Left colon (tissue), 2 donors: ENCODE measurements at places on chromosomes 16 and 17. TPM values are rescaled to one million over a fixed set of nuclear protein-coding genes. Genes with fewer than 3 reads are reported as not detected.
A peak's percentile ranks its signal among the peaks of the same experiment; 100 is the strongest.

Gene TMEM235
- not detected for total RNA-seq

Gene PHOSPHO1
- total RNA-seq: not detected

Gene RSKR
- 13.5 TPM for total RNA-seq

Gene RHBDL1
- 5.3 TPM for total RNA-seq

Gene IRF8
- 48.7 TPM for total RNA-seq

Gene FBXO47
- not detected for total RNA-seq

Gene YWHAE
- 446 TPM for total RNA-seq

Gene TBX4
- total RNA-seq: not detected

Gene C17orf113
- 1.8 TPM for total RNA-seq

Gene CD300A
- 1.8 TPM for total RNA-seq

Gene GPRC5C
- total RNA-seq: 161 TPM

- DNase-seq: no peak
These were observed 218.0 kb upstream of the TNRC6C start for GRCh38 chr17:77740481-77740880.

DNA sequence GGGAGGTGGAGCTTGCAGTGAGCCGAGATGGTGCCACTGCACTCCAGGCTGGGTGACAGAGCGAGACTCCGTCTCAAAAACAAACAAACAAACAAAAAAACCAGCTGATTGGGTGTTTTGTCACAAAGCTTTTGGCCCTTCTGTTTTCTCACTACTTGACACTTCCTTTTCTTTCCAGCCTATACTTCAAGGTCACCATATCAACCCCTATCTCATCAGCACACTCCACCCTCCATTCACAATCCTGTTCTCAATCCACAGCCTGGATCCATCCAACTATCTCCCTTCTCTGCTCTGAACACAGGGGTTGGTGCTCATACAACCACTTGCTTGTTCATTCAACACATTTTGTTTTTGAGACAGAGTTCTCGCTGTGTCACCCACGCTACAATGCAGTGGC is 6.6 kb upstream of the MED11 start:
- DNase-seq: no peak

DNA sequence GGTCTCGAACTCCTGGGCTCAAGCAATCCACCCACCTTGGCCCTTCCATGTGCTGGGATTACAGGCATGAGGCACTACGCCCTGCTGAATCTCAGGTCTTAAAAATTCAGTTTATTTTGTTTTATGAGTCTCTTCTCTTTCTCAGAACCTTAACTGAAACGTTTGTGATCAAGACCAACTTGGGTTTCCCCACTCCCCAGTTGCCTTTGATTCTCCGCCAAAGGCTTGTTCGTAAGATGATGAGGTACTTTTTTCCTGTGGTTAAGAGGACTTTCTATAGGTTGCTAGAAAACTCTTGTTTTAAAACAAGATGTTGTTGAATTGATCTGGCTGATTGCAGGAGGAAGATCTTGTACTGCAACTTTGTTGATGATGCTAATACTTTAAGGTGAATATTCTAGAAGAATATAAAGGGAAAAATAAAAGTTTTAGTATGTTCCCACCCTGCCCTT is 11.7 kb downstream of the ABCC1 start:
- no peak for DNase-seq

- no peak for DNase-seq
These were observed 255.3 kb downstream of the CPPED1 start for GRCh38 chr16:12548270-12548983.

- no peak for DNase-seq
These were observed 57.0 kb downstream of the TOX3 start for GRCh38 chr16:52489894-52490293.

DNA sequence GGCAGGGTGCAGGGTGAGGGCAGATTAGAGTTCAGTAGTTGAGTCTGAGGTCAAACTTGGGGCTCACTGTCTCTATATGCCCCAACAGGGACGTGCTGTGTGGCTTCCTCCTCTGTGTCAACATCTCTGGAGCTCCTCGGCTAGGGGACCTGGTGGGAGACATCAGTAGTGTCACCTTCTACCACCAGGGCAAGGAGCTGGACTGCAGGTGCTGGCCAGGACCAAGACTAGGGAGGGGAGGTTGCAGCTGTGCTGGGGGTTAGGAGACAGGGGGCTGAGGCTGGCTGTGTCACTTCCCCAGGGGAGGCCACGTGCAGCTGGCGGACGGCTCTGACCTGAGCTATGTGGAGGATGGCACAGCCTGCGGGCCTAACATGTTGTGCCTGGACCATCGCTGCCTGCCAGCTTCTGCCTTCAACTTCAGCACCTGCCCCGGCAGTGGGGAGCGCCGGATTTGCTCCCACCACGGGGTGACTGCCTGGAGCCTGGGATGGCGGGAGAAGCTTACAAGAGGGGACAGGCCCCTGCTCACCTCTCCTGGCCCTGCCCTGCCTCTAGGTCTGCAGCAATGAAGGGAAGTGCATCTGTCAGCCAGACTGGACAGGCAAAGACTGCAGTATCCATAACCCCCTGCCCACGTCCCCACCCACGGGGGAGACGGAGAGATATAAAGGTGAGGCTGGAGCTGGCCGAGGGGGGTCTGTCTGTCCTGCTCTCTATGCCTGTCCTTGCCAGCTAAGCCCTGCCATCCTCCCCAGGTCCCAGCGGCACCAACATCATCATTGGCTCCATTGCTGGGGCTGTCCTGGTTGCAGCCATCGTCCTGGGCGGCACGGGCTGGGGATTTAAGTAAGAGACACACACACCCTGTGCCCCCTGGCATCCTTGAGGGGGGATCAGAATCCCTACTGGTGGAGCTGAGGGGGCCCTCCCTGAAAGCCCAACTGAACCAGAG is 18.9 kb downstream of the ADAM11 start:
- no peak for DNase-seq

DNA sequence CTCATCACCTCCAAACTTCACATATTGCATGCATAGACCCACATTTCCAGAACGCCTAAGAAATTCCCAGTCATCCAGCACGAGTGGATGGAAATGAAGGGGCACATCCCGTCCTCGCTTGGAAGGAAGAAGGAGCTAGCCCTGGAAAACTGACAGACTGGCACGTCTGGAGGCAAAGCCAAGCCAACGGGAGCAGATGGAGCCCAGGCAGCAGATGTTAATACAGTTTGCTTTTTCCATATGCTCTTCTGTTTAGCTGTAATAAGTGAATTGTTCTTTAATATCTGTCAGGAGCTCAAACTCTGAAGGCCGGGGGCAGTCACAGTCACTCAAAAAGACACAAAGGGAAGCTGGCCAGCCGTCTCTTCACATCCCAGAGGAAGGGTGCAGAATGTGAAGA is 187.7 kb downstream of the XYLT1 start:
- no peak for DNase-seq

DNA sequence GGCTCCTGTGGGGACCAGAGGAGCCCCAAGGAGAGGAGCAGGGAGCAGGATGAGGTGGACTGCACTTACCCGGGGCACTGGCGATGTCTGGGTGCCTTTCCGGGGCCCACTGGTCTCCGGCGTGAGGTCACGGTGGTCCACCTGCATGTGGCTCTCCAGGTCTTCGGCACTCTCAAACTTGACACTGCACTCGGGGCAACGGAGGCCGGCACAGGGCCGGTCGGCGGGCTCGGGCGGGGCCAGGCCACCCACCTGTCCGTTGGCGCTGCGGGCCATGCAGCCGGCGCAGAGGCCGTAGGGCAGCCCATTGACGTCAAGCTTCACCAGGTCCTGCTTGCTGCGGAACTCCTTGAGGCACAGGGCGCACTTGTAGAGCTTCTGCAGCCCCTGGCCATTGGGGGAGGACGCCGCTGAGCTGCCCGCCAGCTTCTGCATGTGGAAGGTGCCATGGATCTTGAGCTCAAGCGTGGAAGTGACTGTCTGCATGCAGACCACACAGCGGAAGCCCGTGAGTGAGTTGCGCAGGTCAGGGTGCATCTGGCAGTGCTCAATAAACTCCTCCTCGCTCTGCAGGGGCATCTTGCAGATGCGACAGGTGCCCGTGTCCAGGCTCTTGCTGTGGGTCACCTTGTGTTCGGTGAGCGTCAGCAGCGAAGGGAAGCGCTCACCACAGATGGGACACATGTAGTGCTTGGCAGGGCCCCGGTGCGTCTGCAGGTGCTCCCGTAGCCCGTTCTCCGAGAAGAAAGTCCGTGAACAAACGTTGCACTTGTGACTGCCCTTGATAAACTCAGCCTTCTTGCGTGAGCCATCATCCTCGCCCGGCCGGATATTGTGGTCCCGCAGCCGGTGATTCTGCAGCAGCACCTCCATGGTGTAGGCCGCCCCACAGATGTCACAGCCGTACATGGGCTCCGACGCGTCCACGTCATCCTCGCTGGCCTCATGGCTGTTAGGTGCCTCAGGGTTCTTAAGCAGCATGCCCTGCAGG is 220.0 kb downstream of the ZNF423 start:
- no peak for DNase-seq

DNA sequence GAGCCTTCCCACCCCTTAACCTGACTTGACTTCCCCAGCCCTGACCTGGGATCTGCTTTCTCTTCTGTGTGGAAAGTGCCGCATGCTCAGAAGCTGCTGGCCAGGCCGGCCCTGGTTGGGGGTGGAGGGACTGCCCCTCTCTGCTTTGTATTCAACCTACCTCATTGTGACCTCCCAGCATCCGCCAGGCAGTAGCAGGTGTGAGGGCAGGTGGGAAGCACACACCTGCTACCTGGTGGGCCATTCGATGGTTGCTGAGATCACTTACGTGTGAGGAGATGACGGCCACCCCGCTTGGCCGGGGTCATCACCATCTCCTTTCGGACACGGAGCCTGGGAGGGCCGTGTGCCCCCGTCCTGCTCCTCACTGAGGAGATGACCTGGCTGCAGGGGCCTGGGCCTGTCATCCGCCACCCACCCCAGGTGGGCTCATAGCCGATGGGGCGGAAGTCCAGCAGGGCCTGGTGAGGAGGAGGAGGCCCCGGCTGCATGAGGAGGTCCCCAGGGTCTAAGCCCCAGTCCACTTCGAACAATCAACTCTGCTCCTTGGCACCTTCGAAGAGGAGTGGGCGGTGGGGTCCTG is 7.1 kb downstream of the CPNE7 start:
- no peak for DNase-seq

- peak; percentile 26 for DNase-seq
These were observed 6.9 kb downstream of the RARA start for GRCh38 chr17:40315678-40316570.

DNA sequence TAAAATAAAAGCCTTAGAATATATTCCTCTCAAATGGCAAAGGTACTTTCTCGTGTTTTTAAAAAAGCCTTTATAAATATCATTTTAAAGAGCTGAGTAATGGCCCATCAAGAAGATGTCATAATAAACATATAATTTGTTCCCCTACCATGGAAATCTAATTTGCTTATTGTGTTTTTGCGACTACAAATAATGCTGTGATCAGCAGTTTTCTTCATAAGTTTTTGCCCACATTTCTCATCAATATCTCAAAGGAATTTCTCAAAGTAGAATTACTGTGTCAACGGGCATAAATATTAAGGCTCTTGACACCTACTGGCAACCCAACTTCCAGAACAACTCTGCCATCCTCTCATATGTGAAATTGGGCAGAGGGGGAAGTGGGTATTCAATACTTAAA is 17.5 kb downstream of the ZNF18 start:
- DNase-seq: no peak

DNA sequence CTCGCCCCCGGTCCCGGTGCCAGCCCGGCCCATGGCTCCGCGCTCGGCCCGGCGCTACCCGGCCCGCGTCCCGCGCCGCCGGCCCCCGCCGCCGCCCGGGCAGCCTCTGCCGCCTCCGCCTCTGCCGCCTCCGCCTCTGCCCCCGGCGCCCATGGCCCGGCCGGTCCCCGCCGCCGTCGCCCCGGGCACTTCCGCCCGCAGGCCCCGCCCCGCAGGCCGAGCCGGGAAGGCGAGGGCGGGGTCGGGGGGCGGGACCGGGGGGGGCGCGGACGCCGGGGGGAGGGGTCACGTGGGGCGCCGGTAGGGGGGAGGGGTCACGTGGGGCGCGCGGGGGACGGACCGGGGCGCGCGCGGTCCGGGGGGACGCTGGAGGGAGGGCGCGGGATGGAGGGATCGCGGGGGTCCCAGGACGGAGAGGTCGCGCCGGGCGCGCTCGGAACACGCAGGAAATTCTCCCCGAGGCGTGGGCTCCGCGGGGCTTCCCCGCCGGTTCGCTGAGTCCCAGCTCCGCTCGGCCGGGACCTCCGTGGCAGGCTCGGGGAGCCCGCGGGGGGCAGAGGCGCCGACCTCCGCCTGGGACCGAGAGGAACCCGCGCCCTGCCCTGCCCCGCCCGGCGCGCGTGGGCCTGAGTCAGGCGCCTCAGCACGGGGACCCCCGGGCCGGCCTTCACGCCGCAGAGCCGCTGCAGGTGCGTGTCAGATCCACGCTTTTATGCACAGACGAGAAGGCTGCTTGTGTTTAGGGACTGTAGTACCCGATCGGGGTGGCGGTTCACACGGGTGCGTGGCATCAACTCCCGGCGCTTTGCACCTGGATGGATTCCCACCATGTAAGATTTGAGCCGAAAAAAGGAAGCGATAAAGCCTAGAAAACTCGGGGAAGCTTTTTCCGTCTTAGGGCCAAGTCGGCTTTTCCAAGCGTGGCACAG is at the start of gene PGAP6:
Gene PGAP6 (minus strand): TSS at position 190 of the 929 bp plus-strand sequence. CDS start 157 bp downstream, at position 33.
- peak; percentile 72 for DNase-seq

DNA sequence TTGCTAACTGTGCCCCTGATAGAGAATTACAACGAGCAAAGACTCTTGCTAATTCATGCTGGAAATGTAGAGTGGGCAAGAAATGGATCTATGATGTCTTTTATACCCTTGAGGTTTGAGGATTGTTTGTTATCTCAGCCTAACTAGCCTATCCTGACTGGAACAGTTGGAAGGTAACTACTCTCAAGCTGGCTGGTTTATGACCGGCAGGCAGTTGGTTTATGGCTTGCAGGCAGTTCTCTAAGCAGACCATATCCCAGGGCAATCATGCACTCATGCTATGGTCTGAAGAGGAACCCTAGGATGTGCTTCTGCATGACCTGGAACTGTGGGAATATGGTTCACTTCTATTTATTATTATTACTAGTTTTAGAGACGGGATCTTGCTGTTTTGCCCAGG is 49.1 kb downstream of the LYRM1 start:
- DNase-seq: no peak

- peak; percentile 84 for DNase-seq
These were observed 33.7 kb upstream of the RPH3AL start for GRCh38 chr17:386141-386876.
